Daoy (cell line): ENCODE measurements at places on chromosomes 7 and 10. TPM values are rescaled to one million over a fixed set of nuclear protein-coding genes. Genes with fewer than 3 reads are reported as not detected.

The HOXA9 gene
- 1.8 TPM in 1 of 2 replicates, not detected in the other for total RNA-seq

- DNase-seq: peak; percentile 54
Observed at GRCh38 chr7:116786791-116787443, 75.5 kb upstream of the CAPZA2 start.

DNA sequence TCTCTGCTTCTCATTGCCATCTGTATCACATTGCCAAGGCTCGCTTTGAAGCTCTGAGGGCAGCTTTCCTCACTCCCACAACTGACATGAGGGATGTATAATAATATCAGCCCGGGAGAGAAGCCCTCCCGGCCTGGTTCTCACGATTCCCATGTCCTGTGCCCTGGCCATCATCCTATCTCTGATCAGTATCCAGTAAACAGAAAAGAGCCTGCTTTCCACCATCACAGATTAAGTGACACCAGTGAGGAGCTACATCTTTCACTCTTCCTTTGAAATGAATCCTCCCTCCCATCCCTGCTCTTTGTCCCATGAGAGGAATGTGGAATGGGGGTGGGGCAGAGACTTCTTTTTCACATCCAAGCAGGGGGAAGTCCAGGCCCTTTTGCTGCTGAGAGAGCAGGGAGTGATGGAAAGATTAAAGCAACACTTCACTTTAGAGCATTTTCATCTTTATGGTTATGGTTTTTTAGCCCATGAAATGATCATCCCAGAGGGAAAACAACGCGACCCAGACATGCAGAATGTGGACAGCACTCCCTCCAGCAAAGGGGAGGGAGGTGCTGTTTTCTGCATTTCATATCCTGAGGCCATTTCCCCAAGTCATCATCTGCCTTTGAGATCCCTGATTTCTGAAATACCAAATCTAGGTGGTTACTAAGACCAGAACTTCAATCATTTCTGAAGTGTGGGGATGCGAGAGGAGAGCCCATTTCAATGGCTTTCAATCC is 84.6 kb upstream of the LYZL1 start:
- DNase-seq: no peak

The CALCR gene
- total RNA-seq: not detected in 2 replicates

DNA sequence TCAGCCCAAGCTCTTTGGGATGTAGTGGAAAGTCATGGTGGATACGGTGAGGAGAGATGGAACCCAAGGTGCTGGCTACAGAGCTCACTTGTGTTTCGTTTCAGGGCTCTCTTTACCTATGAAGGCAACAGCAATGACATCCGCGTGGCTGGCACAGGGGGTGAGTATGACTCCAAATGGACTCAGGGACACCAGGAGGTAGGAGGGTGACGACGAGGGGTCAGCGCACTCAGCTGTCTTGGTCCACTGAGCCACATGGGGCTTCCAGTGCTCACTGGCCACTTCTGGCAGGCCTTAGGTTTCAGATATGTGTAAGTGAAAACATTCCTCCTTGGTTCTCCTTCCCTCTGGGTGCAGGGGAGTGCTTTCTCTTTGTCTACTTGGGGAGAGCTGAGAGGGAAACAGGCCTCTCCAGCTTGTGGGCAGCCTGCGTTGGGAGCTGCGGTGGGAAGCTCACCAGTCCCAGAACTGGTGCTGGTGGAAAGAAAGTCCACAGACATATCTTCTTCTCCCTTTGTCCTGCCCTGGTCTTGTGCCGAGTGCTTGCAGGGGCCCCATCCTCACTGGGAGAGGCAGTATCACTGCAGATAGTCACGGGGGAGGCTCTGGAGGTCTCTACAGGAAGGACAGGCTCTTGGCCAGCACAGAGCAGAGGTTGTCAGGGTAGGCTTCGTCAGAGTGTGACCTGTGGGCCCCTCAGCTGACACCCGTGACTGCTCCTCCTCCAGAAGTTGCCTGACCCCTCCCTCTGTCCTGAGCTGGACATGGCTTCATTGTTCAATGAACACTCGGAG is 5.8 kb downstream of the DBNL start:
- peak; percentile 3 for DNase-seq

The SEC31B gene
- 0.27 and 0.34 TPM in 2 replicates for total RNA-seq

DNA sequence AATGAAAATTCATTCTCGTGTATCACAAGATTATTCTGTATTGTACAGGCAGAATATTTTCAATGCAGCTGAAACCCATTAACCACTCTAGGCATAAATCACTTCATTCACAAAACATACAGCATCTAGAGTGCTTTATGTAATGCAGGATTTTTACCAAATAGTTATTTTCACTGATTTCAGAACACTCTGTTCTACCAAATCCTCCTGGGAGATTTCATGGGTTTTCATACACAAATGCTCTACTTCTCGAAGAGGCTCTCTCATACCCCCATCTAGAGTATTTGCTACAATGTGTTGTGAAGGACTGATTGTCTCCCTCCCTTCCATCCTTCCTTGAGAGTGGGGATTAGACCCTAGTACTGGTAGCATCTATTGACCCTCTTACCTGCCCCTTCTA is 209.2 kb upstream of the LRRN3 start:
- no peak for DNase-seq

- peak; percentile 84 for DNase-seq
Observed at GRCh38 chr7:29375641-29376562, 181.3 kb downstream of the CHN2 start.

The VWA2 gene
- total RNA-seq: not detected in 2 replicates

DNA sequence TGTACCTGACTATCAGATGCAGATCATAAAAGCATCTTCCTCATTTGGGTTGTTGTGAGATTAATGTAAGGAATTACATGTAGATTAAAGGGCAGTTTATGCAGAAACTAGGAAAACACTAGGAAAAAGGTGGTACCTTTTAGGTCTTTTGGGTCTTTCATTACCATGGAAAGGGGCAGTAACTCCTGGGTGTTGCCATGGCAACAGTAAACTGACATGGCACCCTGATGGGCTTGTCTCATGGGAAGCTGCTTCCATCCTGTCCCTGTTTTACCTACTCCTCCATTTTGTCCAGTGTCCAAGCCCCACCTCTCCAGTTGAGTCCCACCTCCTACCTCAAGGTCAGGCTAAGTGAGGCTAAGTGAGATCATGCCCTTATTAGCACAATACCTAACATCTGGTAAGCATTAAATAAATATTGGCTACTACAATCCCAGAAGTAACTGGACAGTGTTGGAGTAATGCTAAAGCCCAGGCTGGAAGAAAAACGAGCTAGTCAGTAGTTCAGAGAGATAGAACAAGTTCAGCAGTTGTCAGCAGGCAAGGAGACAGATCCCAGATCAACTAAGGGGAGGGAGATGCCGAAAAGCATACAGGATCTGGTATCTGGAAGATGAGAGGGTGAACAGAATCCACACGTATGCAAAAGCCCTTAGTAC is 240.0 kb upstream of the AUTS2 start:
- DNase-seq: no peak

The GPR15LG gene
- not detected in 2 replicates for total RNA-seq

GRCh38 chr10:11454958-11455566 is 156.4 kb downstream of the USP6NL start:
- no peak for DNase-seq

DNA sequence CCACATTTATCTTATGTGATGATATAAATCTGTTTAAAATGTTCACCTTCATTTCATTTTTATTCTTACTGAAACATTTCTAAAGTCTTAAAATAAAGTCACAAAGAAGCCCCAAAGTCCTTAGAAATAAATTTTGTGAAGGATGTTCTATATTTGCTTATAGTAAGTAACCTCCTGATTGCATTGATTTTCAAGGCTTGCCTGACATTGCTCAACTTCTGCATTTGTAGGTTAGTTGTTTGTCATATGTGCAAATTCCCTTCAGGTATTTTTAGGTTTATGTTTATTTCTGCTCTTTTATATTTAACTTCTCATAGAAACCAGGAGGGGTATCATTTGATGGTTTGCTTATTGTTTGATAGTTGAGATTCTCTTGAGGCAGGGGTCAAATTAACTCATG is 417.8 kb downstream of the ARL4A start:
- DNase-seq: no peak

DNA sequence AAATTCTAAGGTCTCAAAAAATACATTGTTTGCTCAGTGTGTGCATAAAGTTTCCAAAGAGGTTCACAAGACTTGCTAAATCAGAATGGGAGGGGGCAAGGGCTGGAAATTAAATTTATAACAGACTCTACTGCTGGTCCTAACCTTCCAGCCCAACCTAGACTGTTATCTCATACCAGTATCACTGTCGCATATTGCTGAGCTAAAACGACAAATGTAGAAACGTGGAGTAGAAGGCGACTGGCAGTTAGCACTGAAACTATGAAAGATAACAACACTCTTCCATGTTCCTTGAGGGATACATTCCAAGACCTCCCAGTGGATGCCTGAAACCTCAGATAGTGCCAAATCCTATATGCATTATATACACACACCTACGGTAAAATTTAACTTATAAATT is 514.3 kb downstream of the KCNMA1 start:
- no peak for DNase-seq
